ENCODE measurements at places on chromosomes 4 and X.

DNA sequence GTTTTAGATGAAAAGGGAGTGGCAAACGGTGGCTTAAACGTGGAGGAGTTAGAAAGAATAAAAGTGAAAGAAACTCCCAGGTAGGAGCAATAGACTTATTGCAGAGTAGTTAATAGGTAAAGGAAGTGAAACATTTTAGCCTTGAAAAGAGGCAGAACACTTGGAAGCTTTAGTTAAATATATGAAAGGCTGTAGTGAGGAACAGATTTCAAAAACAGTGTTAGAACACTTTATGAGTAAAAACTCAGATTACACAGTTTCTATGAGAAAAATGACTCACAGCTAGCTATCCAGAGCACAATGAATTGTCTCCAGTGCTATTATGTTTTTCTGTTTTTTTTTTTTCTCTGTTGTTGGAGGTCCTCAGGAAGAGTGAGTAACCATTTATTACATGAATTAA, 45.8 kb downstream of the TACR3 start:
- no peak for DNase-seq

GRCh38 chr4:161664740-161665139, 499.1 kb downstream of the FSTL5 start:
- no peak for DNase-seq

DNA sequence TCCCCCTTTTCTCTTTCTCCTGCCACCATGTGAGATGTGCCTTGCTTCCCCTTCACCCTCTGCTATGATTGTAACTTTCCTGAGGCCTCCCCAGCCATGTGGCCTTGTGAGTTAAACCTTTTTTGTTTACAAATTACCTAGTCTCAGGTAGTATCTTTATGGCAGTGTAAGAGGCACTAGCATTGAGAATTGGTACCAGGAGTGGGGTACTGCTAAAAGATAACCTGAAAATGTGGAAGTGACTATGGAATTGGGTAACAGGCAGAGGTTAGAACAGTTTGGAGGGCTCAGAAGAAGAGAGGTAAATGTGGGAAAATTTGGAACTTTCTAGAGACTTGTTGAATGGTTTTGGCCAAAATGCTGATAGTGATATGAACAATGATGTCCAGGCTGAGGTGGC, 182.0 kb downstream of the CHM start:
- no peak for DNase-seq

- no peak for DNase-seq
Observed at GRCh38 chr4:155944516-155944915, 9.2 kb downstream of the CTSO start.

DNA sequence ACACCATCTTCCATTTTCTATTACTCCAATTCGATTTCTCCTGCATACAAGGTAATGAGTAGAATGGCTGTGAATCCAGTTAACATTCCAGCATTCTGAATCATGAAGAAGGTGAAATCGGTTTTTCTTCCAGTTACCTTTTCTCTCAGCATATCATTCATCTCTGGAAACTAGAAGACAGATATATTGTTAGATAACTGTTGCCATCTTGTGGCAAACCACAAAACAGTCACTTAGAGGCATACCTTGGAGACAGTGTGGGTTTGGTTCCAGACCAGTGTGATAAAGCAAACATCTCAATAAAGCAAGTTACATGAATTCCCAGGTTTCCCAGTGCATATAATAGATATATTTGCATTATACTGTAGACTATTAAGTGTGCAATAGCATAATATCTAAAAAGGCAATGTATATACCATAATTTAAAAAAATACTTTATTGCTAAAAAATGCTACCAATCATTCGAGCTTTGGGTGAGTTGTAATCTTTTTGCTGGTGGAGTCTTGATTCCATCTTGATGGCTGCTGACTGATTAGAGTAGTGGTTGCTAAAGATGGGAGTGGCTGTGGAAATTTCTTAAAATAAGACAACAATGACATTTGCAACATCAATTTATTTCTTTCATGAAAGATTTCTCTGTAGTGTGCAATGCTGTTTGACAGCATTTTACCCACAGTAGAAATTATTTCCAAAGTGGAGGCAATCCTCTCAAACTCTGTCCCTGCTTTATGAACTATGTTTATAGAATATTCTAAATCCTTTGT, 82.1 kb downstream of the SLC39A8 start:
- DNase-seq: peak; percentile 30

DNA sequence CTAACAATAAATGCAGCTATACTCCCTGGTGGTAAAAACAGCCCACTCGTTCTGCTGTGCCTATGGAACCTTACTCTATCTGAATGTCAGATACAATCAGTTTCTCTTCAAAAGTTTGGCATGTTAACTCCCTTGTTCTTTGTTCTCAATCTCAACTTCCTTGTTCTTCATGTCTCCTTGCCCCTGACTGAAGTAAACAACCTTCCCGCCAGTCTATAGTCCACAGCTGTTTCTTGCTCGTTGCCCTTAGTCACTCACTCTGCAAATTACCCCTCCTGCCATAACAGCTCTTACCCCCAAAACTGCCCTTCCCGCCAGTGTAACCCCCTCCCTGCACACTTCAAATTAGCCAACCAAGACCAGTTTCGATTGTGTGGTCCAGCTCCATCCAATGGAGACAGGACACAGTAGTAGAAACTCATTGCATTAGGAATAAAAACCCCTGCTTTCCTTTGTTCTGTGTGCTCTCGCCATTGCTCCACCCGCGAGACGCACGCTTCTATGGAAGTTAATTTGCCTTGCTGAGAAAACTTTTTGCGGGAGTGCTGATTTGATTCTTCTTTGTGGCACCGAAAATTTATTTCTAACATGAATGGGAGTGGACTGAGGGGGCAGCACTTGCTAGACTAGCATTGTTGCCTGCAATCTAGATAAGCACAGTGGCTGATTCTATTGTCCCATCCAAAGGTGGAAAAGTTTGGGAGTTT, 7.1 kb upstream of the GPR82 start:
- no peak for DNase-seq

DNA sequence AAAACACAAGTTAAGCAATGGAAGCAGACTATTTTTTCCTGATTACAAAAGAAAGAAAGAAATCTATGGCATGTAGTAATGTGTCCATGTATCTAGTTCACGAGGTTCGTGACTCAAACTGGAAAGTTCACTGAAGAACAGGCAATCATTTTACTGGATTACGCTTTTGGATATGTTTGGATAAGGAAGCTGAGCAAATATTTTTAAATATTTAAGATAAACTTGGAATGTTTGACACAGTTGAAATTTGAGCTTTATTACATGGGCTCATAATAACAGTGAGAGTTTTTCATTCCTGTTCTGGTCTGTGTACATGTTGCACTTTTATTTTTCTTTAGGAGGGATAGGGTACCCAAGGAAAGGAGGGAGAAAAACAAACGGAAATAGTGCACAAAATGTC, 244.2 kb upstream of the GK2 start:
- no peak for DNase-seq

DNA sequence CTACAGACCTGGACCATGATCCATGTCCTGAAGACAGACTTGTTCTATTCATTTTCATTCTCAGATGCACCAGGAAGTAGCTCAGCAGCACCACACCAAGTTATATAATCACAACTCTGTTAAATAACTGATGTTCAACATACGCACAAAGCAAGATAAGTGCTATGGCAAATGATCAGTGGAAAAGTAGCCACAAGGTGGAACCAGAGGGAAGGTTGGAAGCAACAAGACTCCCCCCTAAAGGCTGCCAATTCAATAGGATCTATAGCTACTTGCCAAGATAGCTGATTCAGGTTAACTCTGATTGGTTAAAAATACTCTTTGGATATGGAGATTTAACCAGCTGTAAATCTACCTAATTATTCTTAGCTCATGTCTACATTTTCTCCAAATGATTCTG, 23.7 kb upstream of the FAM47B start:
- DNase-seq: peak; percentile 23

DNA sequence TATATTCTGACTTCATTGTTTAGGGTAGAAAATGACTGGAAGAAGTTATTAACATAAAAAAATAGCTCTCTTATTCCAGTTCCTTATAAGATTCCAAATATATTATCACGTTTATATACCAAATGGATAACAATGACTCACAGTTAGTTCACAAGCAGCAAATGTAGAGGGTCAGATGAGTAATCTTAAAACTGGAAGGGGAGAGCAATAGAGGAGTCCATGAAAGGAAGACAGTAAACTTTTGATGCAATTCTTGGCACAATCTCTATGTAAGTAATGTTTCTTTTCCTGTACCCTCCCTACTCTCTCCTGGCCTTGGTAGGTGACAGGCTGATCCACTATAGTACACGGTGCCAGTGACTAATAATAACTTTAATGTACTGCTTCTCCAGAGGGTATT, 259.0 kb upstream of the TRPC5 start:
- peak; percentile 17 for DNase-seq

GRCh38 chrX:34437586-34437985, 219.5 kb downstream of the TMEM47 start:
- DNase-seq: peak; percentile 60

DNA sequence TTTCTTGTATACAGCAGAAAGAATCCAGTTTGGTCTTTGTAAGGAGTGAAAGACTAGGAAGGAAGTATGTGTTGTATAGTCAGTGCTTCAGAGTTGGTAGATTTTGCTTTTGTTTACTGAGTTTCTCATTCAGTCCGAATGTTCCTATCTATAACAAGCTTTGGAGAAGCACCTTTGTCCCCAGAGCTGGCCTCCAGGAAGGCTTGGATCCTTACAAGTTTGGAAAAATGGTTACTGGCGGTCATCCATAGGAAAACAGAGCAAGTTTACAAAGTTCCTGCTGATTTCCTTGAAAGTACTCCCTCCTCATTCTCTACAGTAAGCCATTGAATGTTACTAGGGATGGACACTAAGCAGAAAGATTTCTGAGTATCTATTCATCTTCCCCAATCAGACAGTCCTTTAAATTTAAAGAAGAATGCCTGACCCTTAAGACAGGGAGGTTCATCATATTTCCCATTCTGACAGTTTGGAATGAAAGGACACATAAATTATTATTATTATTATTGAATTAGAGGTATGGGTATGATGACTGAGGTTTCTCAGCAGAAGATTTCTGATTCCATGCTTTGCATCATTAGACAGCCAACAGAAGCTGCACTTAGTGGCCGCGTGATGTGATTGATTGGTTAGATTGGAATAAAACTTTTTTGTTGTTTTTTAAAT, 35.8 kb downstream of the FAT4 start:
- no peak for DNase-seq

- DNase-seq: no peak
Observed at GRCh38 chrX:135328421-135329005, 19.2 kb downstream of the ETDC start.

DNA sequence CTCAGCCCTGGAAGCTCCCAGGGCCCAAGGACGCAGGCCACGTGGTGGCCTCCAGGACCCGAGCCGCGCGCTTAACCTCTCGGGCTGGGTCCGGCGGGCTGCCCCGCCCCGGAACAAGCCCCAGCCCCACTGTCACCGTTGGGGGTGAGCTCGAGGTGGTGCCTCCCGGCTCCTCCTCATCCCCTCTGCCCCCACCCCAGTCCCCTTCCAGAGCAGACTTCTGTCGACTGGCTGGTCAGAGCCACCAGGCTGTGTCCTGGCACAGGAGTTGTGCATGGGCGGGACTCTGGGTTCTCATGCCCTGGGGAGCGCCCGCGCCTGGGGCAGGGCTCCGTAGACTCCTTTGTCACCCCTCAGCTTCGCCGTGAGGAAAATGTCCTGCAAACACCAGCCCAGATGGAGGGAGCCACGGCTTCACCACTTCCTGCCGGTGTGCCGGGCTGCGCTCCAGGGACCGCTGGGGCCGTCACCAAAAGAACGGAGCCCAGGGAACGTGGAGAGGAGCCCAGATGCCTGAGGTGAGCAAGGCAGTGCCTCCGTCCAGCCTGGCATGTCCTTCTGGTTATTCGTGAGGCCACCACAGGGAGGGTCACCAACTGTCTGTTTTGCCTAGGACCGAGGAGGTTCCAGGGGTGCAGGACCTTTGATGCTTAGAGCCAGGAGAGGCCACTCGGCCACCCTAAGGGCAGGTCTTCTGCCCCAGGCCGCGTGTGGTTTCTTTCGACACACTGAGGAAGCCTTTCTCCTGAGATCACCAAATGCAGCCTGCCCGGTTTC, 7.1 kb upstream of the RGS12 start:
- peak; percentile 10 for DNase-seq

DNA sequence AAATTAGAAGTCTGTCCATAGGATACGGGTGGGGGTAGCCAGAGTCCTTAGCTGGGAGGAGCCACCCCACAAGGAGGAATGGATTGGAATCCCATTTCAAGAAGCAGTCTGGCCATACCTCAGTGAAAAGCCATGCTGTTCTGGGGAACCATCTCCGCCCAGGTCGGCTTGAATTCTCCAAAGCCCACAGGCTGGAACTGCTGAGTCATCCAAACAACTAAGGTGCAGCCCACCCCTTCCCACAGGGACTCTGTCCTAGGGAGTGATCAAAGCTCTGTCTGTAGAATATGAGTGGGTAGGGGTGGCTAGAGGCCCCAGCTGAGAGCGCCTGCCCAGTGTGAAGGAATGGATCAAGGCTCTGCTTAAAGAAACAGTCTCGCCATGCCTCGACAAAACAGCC, 38.8 kb downstream of the ZXDA start:
- DNase-seq: no peak

DNA sequence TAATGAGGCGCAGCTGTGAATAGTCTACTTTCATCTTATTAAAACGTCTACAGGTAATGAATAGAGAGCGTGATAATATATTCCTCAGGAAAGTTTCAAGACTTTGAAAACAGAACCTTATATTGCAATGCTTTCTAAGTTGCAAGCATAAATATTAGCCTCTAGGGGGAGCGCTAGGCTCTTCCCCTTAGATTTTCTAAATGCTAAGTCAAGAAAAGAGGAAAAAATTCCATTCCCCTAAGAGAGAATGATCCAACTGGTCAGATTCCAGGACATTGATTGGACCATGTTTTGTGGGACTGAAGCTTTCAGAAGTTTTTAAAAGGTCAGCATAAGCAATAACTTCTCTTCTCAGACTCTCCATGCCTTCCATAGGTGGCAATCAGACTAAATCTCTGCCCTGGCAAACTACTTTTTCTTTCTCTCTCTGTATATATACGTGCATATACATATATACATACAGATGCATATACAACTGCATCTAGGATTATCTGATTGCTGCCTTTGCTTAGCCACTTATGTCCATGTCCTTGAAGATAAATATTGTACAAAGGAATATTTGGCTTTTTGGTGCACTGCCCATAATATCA, 492.9 kb downstream of the INPP4B start:
- peak; percentile 26 for DNase-seq

DNA sequence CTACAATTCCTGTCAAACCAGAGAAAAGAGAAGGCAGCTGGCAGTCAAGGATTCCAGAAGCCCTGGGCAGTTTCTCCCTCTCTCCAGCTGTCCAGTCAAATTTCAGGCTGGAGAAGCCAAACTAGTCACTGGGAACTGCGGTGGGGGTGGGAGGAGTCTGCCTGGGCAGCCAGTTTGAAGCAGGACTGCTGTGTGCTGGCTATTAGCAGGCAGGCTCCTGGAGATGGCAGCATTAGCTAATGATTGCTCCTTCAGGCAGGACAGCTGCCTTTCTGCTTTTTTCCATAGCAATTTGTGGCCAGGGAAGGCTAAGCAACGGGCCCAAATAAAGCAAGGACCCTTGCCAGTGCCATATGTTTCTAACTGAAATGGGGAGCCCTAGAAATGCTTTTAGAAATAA, 44.7 kb upstream of the FGF13 start:
- DNase-seq: peak; percentile 56

All from testis (tissue), 5 donors.